Stimulated activated CD8-positive, alpha-beta memory T cell treated with anti-CD3 and anti-CD28 coated beads, Interleukin-7, amount 100 ng/mL, for 1 hour (primary cell): ENCODE measurements at places on chromosomes 6 and 20.

- DNase-seq = no peak
These were observed 253.2 kb downstream of the UST start for GRCh38 chr6:148999929-149000468.

GRCh38 chr6:56725254-56725653, 82.6 kb upstream of the DST start:
- no peak for DNase-seq

GRCh38 chr6:45327956-45328522, at the start of gene RUNX2:
Gene RUNX2, plus strand, starts transcription at chr6:45328330. Its CDS starts 397 bp downstream, at chr6:45328727.
- no peak for DNase-seq

DNA sequence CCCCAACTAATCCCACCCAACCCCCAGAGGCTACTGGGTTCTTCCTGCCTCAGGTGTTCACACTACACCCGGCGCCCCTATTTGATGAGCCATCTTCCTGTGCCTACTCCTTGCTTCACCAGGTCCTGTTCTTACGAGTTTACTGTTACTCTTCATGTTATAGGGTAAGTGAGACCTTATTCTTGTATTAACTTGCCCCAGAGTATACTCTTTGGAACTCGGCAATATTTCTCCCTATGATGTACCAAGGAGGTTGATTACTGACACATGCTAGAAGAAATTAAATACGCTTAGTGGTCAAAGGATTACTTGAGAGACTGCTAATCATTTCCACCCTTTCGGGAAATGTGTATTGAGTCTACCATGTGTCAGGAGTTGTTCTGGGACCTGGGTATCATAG, 8.9 kb downstream of the RING1 start:
- no peak for DNase-seq

DNA sequence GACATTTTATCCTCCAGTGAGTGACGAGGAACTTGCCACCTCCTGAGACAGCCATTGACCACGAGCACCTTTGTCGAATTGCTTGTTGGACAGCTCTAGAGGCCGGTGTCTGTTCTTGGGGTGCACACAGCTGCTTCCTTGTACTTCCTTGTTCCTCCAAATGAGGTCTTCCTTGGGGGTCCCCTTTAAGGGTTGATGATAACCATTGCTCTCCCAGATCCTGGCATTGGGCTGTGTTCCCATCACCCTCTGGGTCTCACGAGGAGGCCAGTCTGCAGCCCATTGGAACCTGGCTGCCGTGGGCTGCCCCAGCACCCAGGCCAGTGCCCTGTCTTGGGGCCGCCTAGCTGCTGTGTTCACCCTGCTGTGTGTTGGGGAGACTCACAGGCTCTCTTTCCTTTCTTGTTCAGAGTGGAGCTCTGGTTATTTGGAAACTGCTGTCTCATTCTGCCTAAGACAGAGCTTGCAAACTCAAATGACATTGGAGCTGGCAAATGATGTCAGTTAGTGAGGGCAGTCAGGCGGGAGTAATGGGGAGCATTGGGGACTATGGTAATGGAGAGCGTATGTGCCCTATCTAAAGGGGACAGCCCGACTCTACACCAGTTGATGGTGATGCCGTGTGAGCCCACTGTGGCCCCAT, 25.7 kb downstream of the PPP1R16B start:
- DNase-seq = no peak

GRCh38 chr6:11575408-11576033, 38.0 kb downstream of the TMEM170B start:
- peak; percentile 7 for DNase-seq

DNA sequence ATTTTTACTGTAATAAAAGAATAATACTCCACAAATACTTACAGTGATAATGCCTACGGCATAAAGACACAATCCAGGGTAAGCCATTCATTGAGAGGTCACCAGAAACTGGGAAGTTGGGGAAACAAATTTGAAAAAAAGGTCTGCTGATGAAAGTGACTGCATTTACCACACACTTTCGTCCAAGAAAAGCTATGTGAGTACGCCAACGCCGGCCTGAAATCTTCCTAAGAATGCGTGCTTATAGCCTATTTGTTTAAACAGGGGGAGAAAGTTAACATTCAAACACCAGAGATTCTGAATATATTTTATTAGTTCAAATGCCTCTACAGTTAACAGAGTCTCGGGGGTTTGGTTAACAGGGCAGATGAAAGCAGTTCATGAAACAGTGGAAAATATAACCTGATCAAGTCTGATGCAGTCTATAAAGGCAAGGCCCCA, 657 bp upstream of the LTV1 start:
- no peak for DNase-seq

DNA sequence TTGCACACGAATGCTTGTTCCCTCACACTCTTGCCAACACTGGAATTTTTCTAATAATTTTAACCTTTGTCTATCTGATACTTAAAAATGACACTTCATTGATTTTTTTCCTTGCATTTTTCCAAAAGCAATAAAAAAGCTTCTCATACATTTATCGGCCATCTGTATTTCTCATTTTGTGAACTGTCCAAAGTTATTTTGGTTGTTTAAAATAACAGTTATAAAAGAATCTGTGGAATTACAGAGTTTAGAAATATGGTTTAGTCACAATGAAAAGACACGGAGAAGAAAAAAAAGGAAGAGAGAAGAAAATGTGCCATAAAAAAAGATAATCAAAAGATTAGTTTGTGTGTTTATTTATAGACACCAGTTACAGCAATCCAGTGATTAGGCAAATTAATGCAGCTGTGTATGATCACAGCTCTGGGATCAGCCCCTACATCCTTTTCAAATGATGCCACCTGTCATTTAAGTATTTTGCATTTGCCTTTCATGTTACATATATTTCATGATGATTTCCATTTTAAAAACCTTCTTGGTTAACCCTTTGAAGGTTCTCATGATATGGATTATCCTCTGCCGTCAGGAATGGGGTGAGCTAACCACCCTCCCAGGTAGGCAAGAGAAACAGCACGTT, 171.7 kb downstream of the BACH2 start:
- DNase-seq = no peak
